ENCODE measurements at places on chromosomes 12 and 14.

DNA sequence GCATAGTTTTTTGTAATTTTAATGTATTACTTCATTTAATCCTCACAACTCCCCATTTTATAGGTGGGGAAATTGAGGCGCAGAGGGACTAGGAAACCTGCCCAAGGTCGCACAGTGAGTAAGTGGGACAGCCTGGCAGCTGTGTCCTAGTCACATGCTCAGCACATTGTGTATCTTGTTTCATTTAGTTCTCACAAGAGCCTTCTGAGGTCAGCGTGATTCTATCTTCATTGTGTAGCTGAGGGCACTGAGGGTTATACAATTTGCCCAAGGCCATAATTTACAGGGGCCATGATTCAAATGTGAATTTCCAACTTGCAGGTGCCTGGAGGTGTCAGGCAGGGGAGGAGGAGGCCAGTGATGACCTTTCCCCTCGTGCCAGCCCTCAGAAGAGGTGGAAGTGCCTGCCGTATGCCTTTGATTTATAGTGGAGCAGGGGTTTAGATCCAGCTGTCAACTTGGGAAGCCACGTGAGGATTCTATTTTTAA, 30.3 kb upstream of the SMOC1 start:
- DNase-seq, result no peak

DNA sequence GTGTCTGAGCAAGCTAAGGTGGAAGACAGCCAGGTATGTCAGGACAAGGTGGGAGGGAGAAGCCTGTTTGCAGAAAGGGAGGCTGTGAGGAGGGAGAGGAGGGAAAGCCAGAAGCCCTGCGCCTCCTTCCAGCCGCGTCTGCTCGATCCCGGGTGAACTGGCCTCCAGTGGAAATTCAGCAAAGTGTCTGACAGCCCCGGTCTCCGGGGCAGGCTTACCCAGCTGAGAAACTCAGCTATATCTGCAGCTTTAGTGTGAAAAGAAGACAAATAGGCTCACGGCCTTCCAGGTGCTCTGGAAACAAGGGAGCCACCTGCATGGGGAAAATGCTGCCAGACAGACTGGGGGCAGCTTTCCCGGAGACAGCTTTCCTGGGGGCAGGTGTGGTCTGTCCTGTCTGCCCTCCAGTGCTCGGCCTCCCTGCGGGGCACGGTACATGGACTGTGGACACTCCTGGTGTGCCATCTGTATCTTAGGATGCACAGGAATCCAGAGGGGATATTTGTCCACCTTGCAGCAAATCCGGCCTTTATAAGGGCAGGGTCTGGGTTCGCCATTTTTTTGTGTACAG, 6.3 kb downstream of the RFLNA start:
- DNase-seq, result no peak

DNA sequence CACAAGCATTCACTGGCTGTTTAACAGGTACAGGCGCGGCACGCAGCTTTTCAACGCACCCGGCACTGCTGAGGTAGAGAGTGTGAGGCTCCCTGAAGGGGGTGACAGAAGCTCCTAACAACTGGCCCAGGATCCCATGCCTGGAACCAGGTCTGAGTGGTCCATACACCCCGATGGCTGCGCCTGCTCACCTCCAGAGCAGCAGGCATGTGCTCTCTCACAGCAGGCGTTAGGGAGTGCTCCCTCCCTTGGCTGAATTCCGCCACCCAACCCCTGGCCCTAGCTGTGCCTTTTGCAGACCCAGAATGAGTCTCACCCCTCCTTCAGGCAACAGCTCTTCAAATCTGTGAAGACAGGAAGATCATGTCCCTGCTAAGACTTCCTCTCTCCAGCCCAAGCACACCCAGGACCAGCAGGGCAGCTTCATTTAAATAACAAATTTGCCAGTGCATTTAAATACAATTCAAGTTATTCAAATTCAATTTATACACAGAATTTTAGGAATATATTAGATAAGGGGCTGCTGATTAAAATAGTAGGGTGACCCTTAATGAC, 86.0 kb downstream of the SETD3 start:
- DNase-seq, result peak; percentile 75

DNA sequence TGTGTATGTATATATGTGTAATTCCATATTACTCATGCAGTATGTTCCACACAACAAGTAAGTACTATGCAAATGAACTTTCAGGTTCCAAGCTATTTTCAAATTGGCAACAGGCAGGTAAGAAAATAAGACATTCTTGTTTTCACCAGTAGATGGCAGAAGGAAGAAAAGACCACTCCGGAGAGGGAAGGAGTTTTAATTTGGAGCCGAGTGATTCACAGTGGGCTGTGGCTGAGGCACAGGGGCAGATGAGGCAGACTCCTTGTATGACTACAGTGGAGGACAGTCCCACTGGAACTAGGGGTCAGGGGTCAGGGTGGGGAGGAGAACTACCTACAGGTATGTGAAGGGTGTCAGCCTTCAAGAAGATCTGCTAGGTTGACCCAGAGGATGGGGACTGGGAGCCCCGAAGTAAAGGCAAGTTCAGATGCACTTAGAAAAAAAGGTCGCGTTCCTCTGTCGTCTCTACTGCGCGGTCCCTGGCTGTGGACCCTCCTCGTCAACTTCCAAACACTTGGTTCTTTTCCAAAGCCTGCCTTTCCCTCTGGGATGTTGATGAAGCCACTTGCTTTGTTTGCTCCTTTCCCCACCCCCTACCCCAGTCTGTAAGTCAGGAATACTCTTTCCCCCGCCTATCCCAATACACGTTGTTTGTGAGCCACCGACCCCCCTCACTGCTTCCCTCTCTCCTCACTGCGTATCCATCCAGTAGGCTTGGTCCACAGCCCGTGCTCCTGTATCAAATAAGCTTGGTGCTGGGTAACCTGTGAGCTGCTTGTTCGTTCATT, 24.1 kb downstream of the DDX47 start:
- DNase-seq, result peak; percentile 68

- no peak for DNase-seq
Measured at GRCh38 chr12:13436696-13437391, 240.3 kb downstream of the EMP1 start.

- no peak for DNase-seq
Measured at GRCh38 chr12:52204095-52204930, 12.5 kb upstream of the KRT80 start.

- DNase-seq, result no peak
Measured at GRCh38 chr12:109144224-109144623, 27.8 kb downstream of the ACACB start.

GRCh38 chr14:69986336-69986735, 107.1 kb downstream of the SMOC1 start:
- DNase-seq, result no peak

GRCh38 chr14:102140027-102140749, 491 bp downstream of the WDR20 start:
- peak; percentile 4 for DNase-seq

DNA sequence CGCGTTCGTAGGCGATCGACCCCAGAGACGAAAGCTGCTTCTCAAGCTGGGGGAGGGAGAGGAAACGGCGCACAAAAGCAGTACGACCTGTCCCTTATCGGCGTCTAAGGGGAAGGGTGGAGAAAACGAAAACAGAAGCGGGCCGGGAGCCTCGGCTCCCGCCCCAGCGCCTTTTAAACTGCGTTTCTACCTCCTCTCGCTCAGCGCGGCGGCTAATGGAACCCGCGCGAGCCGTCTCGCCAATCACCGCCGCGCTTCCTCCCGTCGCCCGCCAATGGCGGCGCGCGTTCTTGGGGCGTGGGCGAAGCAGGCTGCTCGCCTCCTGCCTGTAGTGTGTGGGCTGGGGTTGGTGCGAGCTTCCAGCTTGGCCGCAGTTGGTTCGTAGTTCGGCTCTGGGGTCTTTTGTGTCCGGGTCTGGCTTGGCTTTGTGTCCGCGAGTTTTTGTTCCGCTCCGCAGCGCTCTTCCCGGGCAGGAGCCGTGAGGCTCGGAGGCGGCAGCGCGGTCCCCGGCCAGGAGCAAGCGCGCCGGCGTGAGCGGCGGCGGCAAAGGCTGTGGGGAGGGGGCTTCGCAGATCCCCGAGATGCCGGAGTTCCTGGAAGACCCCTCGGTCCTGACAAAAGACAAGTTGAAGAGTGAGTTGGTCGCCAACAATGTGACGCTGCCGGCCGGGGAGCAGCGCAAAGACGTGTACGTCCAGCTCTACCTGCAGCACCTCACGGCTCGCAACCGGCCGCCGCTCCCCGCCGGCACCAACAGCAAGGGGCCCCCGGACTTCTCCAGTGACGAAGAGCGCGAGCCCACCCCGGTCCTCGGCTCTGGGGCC, at the start of gene TMPO:
TSS of gene TMPO (plus strand) at position 304 of the 824 bp plus-strand sequence. CDS start at position 582, 278 bp downstream.
- peak; percentile 88 for DNase-seq

DNA sequence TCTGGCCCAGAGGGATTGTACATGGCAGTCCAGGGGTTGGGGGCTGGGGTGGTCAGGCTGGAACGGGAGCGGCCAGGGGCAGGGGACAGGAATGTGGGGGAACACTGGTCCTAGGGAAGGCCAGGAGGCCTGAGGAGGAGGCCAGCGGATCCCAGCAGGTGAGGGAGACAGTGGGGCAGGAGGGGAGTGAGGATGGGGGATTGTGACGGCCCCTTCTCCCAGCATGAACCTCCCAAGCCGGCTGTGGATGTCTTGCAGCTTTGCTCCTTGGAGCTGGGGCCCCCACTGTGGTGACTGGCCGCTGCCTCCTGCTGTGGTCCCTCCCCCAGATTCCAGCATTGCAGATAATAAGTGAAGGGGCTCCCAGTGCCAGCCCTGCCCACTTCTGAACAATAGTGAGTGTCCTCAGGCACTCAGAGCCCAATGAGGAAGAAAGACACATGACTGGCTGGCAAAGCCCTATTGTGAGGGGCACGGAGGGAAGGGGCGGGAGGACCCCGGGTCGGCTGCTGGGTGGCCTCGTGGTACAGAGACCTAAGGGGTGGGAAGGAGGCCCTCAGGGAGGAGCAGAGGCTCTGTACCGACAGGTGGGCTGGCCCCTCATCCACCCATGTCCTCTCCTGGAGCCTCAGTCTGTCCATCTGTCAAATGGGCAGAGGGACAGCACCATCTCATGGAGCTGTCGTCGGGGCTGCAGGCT, 215.0 kb downstream of the KIF26A start:
- no peak for DNase-seq

DNA sequence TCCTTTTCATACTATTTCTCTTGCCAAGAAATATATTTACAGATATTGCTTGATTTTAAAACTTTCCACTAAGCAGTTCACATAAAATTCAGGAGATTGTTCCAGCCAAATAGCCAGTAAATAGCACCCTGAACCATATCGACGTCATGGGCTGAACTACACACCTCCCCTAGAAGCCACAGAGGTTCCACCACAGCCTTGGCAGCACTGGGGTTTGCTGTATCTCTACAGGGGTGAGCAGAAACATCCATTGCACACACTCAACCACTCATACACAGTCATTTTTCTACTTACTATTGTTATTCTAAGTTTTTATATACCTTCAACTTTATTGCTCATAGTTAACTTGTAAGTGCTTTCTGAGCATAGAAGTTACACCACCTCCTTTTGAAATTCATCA, 8.1 kb upstream of the EIF2S3B start:
- DNase-seq, result no peak

GRCh38 chr12:41190338-41190737, 2.2 kb downstream of the PDZRN4 start:
- peak; percentile 7 for DNase-seq

- no peak for DNase-seq
Measured at GRCh38 chr14:89165189-89166181, 251.5 kb downstream of the FOXN3 start.

- DNase-seq, result no peak
Measured at GRCh38 chr12:40107803-40108620, 2.1 kb upstream of the SLC2A13 start.

DNA sequence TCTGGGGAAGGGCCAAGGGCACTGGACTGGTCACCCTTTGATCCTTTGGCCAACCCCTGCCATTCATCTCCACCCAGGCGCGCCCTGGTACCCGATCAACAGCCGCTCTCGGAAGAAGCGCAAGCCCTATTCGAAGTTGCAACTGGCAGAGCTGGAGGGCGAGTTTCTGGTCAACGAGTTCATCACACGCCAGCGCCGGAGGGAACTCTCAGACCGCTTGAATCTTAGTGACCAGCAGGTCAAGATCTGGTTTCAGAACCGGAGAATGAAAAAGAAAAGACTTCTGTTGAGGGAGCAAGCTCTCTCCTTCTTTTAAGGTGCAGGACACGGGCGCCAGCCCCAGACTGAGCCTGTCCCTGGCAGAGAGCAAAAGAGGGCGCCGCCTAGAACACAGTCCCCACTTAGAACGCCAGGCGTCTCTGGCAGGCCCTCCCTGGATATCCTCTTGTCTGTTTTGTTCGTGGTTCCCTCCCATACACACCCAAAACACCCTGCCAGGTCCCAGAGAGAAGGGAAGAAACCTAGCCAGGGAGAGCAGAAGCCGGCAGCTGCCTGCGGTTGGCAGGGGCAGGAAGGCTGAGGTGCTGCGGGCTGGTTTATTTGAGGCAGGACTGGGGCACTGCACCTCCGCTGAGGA, 1.7 kb downstream of the HOXC12 start:
- DNase-seq, result no peak

- no peak for DNase-seq
Measured at GRCh38 chr14:28083389-28083788, 683.2 kb upstream of the FOXG1 start.

DNA sequence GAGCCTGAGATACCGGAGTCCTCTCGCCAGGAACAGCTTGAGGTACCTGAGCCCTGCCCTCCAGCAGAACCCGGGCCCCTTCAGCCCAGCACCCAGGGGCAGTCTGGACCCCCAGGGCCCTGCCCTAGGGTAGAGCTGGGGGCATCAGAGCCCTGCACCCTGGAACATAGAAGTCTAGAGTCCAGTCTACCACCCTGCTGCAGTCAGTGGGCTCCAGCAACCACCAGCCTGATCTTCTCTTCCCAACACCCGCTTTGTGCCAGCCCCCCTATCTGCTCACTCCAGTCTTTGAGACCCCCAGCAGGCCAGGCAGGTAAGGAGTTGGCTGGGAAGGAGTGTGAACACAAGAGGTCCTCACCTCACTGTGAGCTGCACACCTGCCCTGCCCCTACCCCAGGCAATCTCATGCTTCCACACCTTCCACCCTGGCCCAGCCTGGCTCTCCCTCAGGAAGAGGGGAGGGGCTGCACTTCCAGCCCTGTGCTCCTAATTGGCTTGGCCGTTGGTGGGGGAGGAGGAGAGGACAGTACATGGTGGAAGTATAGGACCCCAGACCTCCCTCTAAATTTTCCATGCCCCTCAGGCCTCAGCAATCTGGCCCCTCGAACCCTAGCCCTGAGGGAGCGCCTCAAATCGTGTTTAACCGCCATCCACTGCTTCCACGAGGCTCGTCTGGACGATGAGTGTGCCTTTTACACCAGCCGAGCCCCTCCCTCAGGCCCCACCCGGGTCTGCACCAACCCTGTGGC, 6.2 kb downstream of the C1QL4 start:
- no peak for DNase-seq

GRCh38 chr12:6891646-6892001, 13.0 kb upstream of the LRRC23 start:
- DNase-seq, result no peak

- no peak for DNase-seq
Measured at GRCh38 chr12:118325081-118325480, 47.6 kb downstream of the TAOK3 start.

GRCh38 chr14:73725116-73726024, 11.2 kb upstream of the PNMA1 start:
- DNase-seq, result no peak
